Stimulated activated CD4-positive, alpha-beta T cell treated with anti-CD3 and anti-CD28 coated beads, Interleukin-1b, Interleukin-23, amount 100 ng/mL, for 1 hour (primary cell): ENCODE measurements at places on chromosomes 3 and 15.

GRCh38 chr3:167740961-167741587 is 5.6 kb downstream of the SERPINI1 start:
- DNase-seq = no peak

GRCh38 chr3:20123131-20123652 is 62.8 kb downstream of the SGO1 start:
- no peak for DNase-seq

GRCh38 chr15:75655931-75656330 is 8.2 kb downstream of the SNX33 start:
- no peak for DNase-seq

GRCh38 chr3:18580268-18580667 is 155.1 kb upstream of the SATB1 start:
- DNase-seq = no peak

GRCh38 chr15:89436560-89437311 is 59.6 kb downstream of the RHCG start:
- no peak for DNase-seq

- no peak for DNase-seq
Measured at GRCh38 chr3:161322781-161323568, 48.3 kb downstream of the SPTSSB start.

DNA sequence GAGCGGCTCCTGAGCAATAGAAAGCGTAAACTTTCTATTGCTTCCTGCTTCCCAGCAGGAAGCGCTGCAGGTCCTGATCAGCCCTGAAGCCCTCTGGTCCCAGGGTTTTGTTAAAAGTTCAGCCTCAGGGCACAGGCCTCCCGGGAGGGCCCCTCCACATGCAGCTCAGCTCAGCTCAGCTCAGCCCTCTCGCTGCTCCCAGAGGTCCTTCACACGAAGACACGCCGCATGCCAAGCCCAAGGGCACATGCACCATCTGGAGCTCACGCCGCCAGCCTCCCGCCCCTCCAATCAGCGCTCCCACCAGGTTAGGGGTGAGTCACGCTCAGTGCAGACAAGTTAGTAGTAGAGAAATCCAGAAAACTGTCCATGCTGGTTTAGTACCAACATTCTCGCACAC is 12.7 kb downstream of the TKT start:
- no peak for DNase-seq

GRCh38 chr15:41603411-41603935 is 44.5 kb downstream of the TYRO3 start:
- DNase-seq = no peak

- no peak for DNase-seq
Measured at GRCh38 chr3:120461416-120461815, 10.6 kb upstream of the FSTL1 start.

DNA sequence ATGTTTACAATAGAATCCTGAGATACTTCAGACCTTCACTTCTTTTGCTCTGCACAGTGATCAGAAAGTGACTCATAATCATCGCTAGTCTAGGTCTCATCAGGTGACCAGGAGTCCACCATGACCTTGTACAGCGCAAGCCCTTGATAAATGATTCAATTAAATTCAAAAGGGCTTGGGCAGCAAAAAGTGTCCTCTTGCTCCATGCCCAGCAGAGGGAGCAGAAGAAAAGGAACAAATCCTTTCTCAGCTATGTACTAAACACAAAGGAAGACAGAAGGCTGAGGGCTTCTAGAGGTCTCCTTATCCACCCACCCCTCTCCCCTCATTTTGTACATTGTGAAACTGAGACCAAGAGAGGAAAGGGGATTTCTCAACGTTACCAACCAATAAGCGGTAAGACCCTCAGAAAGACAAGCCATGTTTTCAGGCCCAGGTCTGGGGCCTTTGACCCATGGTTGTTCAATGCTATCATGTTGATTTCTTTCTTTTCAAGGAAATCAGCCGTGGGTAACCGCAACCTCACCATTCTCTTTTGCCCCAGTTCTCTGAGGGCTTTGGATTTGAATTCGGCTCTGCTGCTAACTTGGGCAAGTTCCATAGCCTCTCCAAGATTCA is 74.8 kb downstream of the AQP9 start:
- DNase-seq = no peak

GRCh38 chr3:136802481-136802996 is 16.4 kb upstream of the SLC35G2 start:
- no peak for DNase-seq

DNA sequence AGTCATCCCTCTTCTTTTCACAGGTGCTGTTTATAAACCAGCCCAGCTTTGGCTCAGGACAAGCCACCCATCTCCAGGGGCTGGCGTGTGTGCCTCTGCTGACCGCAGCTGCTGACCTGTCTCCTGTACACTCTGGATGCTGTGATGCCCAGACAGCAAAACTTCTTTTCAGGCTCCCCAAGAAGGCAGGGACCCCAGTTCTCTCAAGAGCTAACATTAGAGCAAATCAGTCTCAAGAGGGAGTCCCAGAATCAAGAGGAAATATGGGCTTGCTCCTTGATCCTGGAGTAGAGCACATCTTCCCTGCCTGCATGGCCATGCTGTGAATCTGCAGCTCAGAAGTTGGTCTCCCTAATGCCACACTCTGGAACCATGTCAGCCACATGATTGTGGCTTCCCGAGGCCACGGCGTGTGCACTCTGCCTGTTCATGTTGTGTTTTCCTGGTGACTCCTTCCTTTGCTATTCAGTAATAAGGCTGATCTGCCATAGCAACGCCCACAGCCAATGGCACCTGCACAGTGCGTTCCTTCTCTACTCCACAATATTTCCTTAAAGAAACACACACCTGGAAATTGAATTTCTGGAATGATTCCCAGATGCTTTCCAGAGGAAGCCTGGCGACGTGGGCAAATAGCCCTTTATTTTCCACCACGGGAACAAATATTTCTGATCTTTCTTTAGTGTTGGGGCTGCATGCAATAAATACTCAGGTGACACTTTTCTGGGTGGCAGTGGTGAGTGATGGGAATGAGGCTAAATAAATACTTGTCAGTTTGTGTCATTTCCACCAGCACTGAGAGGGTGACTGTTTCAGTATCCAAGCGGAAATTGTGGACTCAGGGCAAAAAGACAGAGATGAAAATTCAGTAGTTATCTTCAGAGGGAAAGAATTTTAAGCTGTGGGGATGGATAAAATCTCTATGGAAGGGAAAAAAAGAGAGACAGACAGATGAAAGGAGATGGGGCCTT is 21.9 kb upstream of the THSD4 start:
- DNase-seq = no peak

DNA sequence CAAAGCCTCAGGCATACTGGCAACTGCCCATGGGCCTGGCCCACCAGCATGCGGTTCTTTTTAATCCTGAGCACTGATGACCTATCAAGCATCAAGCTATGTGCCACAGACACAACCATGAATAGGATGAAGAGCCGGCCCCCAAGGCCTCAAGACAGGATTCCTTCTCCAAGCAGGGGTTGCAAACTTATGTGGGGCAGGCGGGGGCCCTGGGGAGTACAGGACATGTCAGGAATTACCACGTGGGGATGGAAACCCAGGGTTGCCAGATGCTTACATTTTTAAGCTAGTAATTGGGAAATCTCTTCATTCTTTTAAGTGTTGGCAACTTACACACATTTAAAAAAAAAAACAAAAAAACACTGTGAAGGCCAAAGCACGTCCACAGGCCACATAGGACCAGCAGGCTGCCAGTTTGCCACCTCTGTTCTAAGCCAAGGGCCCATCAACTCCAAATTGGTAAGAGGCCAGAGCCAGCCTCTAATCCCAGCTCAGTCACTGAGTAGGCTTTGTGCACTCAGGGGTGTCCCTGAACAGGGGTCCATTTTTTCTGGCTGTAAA is 32.8 kb downstream of the BDH1 start:
- no peak for DNase-seq

DNA sequence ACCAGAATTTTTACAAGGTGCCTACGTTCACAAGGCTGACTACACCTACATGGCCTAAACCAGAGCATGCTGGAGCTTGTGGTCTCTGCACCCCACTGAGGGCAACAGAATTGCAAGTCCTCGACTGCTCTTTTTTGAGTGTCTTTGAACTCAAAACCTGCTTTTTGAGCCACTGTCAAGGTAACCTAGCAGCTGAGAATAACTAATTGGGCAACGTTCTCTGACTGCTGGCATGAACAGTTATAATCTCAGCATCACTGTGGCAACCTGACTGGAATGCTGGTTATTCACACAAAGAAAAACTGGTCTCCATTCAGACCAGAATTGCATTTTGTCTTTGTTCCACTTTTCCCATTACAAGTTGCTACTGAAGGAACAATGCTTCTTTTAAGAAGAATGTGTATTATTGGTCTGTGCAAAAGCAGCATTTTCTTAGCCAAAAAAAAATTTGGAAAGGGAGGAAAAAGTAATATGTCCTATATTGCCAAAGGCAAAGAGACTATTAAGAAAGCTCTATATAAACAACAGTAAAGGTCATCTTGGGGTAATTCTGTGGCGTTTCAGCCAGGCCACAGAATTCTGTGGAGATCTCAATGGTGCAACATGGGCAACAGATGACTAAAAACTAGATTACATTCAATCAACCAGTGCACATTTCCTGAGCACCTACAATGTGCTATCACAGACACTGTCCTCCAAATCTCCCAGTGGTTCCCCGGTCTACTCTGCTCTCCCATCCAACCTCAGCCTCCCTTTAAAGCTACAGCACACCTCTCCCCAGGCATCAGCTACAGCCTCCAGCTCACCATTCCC is 76.8 kb downstream of the TNIK start:
- no peak for DNase-seq

GRCh38 chr3:140727886-140728285 is 50.0 kb downstream of the TRIM42 start:
- no peak for DNase-seq

DNA sequence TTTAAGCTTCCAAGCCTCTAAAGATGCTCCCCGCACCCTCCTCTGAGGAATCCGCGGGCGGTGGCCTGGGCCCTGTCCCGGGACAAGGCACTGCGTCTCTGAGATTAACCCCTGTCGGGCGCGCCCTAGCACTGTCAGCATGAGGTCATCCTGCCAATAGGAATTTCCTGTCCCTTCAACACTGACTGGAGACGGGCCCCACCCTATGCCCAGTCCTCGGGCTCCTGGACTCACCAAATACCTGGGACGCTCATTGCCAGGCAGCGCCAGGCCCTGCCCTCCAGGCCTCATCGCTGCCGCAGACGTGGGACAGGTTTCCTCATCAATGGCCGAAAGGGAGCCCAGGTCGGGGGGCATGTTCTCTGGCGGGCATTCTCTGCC is 67.6 kb upstream of the SH3GL3 start:
- no peak for DNase-seq

DNA sequence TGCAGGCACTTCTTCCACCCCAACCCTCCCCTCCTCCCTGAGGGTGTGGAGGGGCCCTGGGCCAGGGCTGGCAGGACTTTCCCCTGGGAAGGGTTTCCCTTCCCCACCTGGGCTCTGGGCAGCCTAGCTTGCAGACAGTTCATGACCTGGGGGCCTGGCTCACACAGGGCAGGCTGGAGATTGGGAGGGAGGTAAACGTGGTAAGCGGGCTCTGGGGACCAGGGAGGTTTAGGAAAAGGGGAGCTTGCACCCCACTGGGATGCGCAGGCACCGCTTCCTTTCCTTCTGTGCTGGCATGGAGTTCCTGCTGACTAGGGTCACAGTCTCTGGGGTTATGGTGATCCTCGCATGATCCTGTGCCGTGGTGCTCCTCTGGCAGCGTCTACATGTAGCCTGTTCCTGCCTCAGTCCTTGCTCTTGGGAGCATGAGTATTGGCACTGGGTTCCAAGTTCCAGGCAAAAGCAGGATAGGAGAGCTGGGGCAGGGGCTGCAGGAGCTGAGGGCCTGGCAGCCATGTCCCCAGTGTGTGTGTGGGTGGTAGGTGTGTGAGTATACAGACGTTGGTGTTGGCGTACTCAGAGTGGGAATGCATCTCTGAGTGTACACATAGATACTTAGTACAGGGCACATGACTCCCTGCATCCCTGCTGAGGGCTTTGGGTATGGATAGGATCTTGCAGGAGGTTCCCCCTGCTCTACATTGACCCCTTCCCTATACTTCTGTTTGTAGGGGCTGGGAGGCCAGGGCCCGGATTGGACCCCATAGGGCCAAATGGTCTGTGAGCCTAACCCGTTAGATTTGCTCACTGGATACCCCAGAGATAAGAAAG is 6.9 kb downstream of the GLYCTK start:
- no peak for DNase-seq

DNA sequence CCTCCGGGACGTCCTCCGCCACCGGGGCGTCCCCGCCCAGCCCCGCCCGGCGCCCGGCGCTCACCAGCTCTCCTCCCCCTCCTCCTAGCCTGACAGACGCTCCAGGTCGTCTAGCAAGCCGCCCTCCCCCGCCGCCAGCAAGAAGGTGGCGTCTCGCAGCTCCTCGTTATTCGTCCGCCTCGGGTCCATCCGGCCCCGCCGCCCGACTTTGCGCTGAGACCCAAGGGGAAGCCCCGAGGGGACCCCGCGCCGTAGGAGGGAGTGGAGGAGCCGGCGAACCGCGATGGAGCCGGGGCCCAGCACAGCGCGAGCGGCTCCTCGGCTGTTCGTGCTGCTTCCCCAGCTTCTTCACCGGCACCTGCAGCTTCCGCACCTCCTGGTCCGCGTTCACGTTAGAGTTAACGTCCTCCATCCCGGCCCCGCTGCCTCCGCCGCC is 26.3 kb upstream of the MTHFS start:
- DNase-seq = peak; percentile 46

GRCh38 chr3:137765310-137766033 is 1.4 kb downstream of the SOX14 start:
- no peak for DNase-seq

GRCh38 chr15:76152197-76152596 is 92.4 kb downstream of the TMEM266 start:
- DNase-seq = no peak

DNA sequence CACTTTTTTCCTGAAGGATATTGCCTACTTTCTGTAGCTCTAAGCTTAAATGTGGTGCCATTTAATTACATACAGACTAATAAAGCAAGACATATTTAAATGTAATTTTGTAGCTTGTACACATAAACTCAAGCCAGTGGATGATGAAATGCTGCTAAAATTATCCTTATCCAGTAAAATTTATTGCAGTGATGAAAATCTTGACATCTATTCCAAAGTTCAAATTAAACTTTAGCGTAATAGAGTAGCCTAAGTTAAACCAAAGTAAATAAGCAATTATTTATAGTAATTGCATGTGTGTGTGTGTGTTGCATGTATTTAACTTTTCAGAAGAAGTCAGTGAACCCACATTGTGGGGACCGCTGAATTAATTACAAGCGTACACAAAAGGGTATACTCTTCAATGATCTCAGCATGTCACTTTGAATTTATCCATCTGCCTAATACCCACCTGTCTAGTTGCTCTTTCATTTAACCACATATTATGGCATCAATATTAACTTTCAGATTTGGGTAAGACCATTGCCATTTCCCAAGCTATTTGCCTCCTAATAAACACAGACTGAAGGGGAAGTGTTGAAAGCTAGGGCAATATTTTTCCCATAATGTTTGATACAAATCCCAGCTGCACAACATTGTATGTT is 85.0 kb downstream of the MECOM start:
- DNase-seq = no peak

DNA sequence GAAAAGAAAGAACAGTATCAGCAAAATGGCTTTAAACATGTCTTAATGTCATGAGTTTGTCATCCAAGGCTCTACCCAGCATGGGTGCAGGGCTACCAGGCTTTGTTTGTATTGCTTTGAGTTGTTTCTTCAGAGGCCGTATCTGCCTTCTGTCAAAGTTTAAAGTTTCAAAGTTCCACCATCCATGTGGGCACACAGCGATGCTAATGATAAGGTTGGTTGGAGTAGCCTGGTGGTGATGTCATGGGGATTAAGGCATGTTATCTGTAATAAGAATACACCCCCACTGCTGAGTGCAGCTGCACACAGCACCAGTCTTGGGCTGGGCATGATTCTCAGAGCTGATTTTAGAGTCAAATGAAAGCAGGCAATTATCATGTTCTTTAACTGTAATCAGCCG is 72.0 kb upstream of the LRTM1 start:
- no peak for DNase-seq
